ENCODE measurements at places on chromosomes 5 and 9. TPM values are rescaled to one million over a fixed set of nuclear protein-coding genes. Genes with fewer than 3 reads are reported as not detected.

- DNase-seq, result no peak
Measured at GRCh38 chr9:115590011-115590410, 472.1 kb upstream of the TNC start.

GRCh38 chr9:8860086-8860485 lies 1060.5 kb upstream of the DMAC1 start:
- no peak for DNase-seq

GRCh38 chr5:128329386-128329939 lies 208.6 kb downstream of the FBN2 start:
- no peak for DNase-seq

The SLC4A9 gene
- total RNA-seq, result 0.12 TPM

The ARL14EPL gene
- total RNA-seq, result not detected
